ENCODE measurements at places on chromosomes 2 and 18.
A peak's percentile ranks its signal among the peaks of the same experiment; 100 is the strongest.

DNA sequence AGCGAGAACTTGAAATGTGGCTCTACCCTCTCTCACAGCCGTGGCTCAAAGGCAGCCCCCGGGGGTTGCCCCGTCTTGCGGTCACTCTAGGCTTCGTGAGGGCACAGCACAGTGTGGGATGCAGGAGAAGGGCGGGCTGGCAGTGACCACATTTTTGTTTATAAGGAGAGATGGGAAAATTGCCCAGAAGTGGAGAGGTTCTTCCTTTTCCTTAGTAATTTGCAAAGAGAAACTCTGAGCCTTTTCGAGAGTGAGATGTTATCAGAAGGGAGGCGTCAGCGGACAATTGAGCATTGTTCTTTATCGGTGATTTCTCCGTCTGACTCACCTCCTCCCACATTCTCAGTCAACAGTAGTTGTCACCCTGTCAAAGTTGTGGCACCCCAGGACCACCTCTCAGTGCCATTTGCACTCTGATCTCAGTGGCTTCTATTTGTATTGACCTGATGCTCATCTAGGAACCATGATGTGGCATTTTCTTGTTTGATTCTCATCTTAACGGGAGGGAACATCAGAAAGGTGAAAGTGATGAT lies 89.6 kb downstream of the ACAA2 start:
- H3K27ac ChIP-seq, result no peak overlapping the region
- H3K4me1 ChIP-seq, result peaks cover 5% of the 10 kb centered on the region
- H3K27me3 ChIP-seq, result no peaks in the 10 kb centered on the region
- H3K4me3 ChIP-seq, result no peak overlapping the region
- peak; percentile 43 for DNase-seq
- no peaks in the 10 kb centered on the region for H3K36me3 ChIP-seq

- no peak overlapping the region for H3K4me3 ChIP-seq
- no peaks in the 10 kb centered on the region for H3K4me1 ChIP-seq
- DNase-seq, result no peak
- no peaks in the 10 kb centered on the region for H3K27me3 ChIP-seq
Measured at GRCh38 chr2:69138247-69138772, 125.3 kb downstream of the ANTXR1 start.

DNA sequence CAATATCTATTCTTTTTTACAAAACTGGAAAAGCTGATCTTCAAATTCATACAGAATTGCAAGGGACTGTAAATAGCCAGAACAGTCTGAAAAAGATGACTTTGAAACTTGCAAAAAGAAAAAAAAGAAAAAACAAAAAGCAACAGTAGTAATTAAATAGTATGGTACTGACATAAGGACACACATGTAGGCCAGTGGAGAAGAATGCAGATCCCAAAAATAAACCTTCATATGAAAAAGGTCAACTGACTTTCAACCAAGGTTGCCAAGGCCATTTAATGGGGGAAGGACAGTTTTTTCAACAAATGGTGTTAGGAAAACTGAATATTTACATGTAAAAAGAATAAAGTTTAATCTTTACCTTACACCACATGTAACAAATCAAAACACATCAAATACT lies 111.8 kb downstream of the USP34 start:
- peaks cover 9% of the 10 kb centered on the region for H3K36me3 ChIP-seq
- no peaks in the 10 kb centered on the region for H3K27me3 ChIP-seq
- DNase-seq, result no peak
- H3K4me3 ChIP-seq, result no peak overlapping the region
- no peak overlapping the region for H3K27ac ChIP-seq

- H3K4me3 ChIP-seq, result no peak overlapping the region
- H3K27me3 ChIP-seq, result no peaks in the 10 kb centered on the region
- no peaks in the 10 kb centered on the region for H3K4me1 ChIP-seq
- H3K36me3 ChIP-seq, result no peaks in the 10 kb centered on the region
- no peak overlapping the region for H3K27ac ChIP-seq
Measured at GRCh38 chr2:182980115-182980514, 58.1 kb downstream of the NCKAP1 start.

DNA sequence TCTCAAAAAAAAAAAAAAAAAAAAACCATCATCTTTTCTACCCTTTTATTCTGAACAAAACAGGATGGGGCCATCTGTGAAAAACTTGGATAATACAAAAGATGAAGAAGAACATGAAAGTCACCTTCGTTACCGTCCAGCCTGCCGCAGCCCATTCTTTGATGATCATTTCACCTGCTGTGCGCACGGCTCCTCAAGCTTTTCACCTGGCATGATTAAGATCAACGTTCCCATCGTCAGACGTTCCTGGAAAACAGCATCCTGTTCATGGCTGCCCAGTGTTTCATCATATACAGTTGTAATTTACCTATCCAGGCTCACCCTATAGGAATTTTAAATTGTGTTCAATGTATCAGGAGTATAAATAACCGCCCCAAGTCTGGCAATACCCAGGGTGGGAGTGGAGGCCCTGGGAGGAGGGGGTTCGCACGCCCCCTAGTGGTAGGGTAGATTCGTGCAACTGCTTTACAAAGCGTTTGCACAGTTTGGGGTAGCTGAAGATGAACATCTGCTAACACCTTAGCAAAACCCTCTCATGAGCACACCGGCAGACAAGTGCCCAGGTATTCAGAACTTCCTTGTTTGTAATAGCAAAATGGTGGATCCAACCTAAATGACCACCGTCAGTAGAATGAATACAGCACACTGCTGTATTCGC lies 49.0 kb upstream of the GLI2 start:
- no peak for DNase-seq
- H3K27me3 ChIP-seq, result no peaks in the 10 kb centered on the region
- no peaks in the 10 kb centered on the region for H3K4me1 ChIP-seq
- no peak overlapping the region for H3K27ac ChIP-seq

- no peak for DNase-seq
- no peaks in the 10 kb centered on the region for H3K27me3 ChIP-seq
- peaks cover 3% of the 10 kb centered on the region for H3K4me1 ChIP-seq
- H3K36me3 ChIP-seq, result no peaks in the 10 kb centered on the region
Measured at GRCh38 chr2:195501746-195502145, 155.3 kb upstream of the SLC39A10 start.

- no peaks in the 10 kb centered on the region for H3K27me3 ChIP-seq
- no peaks in the 10 kb centered on the region for H3K36me3 ChIP-seq
- H3K4me1 ChIP-seq, result no peaks in the 10 kb centered on the region
- H3K4me3 ChIP-seq, result no peak overlapping the region
- no peak for DNase-seq
- no peak overlapping the region for H3K27ac ChIP-seq
Measured at GRCh38 chr2:231370749-231371429, 24.6 kb upstream of the B3GNT7 start.

DNA sequence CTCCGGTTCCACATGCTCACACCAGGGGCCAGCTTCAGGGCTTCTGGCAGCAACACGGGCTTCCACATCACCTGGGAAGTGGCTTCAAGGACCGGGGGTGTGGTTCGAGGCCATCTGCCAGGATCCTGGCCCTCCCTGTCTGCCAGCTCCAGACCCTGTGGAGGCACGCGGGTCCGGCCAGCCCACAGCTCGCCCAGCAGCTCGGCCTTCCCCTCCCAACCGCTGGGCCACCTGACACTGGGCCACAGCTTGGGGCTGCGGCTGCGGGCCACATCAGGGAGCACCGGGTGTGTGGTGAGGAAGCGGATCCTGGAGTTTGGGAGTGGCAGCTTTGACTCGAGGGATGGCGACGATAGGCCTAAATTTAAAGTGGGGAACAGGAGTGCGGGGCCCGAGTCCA lies 7.0 kb downstream of the C2orf81 start:
- no peaks in the 10 kb centered on the region for H3K27me3 ChIP-seq
- no peak for DNase-seq
- H3K36me3 ChIP-seq, result no peaks in the 10 kb centered on the region
- 0 out of 2 replicates have a peak overlapping the region, but pooled peaks have one; percentile 46 for H3K4me3 ChIP-seq

DNA sequence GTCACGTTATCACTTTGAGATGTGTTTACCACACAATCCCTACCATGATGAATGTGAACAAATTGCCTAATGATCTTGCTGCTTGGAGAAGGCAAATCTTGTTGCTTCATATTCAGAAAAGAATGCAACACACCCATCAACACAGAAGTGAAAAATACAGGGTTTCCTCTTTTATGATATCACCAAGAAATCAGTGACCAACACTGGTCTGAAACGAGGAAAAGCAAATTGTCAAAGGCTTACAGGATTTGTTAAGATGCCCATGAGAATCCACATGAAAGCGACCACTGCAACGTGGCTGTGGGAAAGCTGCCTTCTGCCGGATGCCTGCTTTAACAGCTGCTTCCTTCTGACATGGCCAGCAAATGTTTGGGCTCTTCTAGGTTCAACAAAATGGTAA lies 397.6 kb upstream of the LRATD1 start:
- H3K4me3 ChIP-seq, result no peak overlapping the region
- no peaks in the 10 kb centered on the region for H3K4me1 ChIP-seq
- no peaks in the 10 kb centered on the region for H3K36me3 ChIP-seq
- no peak for DNase-seq
- no peaks in the 10 kb centered on the region for H3K27me3 ChIP-seq

DNA sequence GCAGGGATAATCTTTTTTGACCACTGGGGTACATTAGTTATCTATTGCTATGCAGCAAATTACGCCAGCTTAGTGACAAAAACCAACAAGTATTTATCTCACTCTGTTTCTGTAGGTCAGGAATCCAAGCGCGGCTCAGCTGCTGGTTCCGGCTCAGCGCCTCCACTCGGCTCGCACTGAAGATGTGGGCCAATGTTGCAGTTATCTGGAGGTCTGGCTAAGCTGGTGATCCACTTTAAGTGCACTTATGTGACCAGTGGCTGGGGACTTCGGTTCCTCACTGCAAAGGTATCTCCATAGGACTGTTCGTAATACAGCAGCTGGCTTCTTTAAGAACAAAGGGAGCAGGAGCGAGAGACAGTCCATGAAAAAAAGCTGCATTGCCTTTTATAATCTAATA lies 591.9 kb downstream of the TMEM182 start:
- H3K4me1 ChIP-seq, result no peaks in the 10 kb centered on the region
- H3K27ac ChIP-seq, result no peak overlapping the region
- H3K4me3 ChIP-seq, result no peak overlapping the region
- no peaks in the 10 kb centered on the region for H3K27me3 ChIP-seq
- no peaks in the 10 kb centered on the region for H3K36me3 ChIP-seq
- no peak for DNase-seq

DNA sequence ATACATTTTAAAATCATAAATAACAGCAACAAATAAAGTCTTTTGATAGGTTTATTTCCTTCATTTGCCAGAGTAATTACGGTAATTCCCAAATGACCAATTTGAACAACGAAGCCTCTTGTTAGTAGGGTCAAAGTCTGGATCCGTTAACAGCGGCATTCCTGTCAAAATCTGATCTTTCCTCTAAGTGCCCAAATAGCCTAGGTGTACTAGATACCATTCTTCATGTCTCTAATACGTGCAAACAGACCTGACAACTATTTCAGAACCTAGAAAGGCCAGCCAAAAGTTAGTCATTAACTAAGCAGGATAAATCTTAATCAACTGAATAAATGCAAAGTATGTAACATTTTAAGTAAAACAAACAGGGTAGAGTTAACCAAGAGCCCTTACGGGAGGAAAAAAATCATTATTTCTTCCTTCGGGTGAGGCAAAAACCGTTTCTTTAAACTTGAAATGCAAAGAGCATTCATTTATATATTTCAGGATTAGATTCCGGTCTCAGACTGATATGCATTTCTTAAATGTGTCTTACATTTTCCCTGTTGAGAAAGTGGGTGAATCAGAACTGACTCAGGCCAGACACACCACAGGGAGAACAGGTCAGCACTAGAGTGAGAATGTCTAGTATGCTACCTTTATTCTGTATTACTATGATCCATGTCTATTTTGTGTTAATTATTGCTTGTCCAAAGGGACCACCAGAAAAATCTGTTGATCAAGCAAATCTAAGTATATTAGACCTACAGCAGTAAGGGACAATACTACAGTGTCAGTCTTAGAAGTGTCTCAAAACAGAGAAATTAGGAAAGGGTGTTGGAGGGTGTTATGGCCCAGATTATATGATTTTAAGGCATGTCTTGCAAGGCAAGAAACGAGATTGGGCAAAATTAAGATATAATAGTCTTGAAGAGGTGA lies 141.5 kb upstream of the NDUFV2 start:
- no peaks in the 10 kb centered on the region for H3K27me3 ChIP-seq
- no peak for DNase-seq
- H3K36me3 ChIP-seq, result no peaks in the 10 kb centered on the region
- no peak overlapping the region for H3K27ac ChIP-seq
- no peak overlapping the region for H3K4me3 ChIP-seq

DNA sequence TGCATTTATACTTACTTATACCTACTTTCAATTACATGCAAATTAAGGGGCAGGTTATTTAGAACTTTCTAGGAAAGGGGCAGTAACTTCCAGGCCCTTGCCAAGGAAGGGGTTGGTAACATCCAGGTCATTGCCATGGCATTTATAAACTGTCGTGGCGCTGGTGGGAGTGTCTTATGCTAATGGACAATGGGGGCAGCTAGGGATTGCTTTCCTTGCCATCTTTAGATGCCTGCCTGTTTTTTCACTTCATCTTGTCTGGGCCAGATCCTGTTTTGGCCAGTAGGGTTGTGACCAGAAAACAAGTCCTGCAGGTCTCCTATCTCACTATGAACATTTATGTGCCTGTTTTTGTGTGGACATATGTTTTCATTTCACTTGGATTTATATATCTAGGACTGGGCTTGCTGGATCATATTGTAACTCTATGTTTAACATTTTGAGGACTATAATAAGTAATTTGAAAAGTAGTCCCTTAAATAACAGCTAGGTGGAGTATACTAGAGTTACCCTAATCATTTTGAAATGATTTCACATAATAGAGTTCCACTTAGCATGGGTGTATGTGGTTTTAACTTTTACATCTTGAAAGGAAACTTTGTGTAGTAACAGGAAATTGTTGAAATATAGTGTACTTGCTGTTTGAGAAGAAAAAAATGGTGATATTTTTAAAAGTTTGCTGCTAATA lies 56.1 kb downstream of the LCLAT1 start:
- no peak overlapping the region for H3K27ac ChIP-seq
- no peak overlapping the region for H3K4me3 ChIP-seq
- H3K4me1 ChIP-seq, result peaks cover 5% of the 10 kb centered on the region
- H3K27me3 ChIP-seq, result no peaks in the 10 kb centered on the region

Data from GM12878 (cell line).